ENCODE measurements at places on chromosomes 4 and X.

- no peak for DNase-seq
Observed at GRCh38 chr4:159503236-159504008, 400.5 kb downstream of the RAPGEF2 start.

DNA sequence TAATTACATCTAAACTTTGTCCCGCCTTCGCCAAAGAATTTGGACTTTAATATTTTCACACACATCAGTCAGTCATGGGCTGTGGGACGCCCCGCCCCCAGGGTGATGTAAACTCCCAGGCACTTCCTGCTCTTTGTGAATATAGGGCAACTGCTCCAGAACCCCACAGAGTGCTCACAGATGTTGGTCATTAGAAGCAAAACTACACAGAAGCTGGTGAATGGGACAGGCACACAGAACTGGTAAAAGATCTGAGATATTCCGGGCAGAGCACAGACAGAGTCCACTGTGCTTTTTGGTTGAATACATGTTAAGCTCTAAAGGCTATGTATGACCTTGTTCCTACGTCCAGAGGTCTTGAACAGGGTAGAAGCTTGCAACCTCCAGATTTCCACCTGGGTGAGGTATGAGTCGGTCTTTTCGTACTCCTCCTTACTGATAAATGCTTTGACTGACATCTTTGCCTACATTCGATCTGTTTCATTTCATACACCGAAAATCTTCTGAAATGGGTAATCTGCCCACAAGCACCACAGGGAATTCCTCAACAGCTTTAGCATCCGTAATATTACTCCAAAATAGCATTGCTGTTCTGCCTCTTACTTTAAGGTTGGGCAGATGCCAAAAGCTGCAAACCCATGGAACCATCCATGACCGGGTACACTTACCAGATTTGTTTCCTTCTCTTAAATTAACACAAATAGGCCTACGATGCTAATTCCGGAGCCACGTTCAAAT is 144.6 kb downstream of the AMELX start:
- DNase-seq, result no peak

DNA sequence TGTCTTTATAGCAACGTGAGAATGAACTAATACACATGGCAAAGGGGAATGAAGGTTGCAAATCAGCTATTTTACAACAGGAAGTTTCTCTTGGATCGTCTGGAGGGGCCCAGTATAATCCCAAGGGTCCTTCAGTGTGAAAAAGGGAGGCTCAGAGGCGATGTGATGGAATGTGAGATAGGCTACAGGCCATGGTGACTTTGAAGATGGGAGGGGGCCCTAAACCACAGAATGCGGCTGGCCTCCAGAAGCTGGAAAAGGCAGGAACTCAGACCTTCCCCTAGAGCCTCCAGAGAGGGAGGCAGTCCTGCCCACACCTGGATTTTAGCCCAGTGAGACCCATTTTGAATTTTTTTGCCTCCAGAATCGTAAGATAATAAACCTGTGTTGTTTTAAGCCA is 69.4 kb upstream of the PGM2 start:
- no peak for DNase-seq

DNA sequence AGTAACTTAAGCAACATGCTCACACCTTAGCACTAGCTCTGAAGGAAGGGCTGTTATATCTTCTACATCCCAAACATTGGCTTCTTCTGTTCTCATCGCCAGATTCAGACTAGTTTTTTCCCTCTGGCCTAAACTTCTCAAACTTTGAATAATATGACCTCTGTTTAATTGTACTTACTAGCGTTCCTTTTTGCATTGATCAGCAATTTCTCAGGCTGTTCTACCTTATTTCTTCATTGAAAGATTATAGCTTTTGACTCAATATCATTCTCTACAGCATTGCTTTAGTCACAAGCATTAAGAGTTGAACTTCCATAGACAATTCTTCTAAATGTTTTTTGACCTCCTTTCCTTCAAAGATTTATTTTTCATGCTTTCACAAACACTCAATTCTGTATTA is 659.2 kb downstream of the PCDH7 start:
- no peak for DNase-seq

GRCh38 chrX:20252381-20253231 is 14.1 kb downstream of the RPS6KA3 start:
- DNase-seq, result no peak

DNA sequence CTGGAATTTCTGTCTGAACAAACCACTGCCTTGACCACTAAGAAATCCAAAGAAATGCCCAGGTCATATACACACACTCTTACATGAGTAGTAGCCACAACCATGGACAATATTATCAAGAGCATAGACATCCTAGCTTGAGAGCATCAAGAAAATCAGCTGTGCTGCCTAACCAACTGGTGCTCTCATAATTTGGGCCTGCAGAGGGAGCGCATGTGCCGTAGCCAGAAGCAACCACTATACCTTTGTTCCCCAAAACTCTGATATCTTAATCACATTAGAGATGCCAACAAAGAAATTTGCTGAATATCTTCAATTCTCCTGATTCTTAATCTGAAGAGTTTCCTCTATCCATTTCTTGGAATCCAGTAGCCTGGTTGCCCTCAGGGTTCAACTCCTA is 163.6 kb downstream of the ZNF674 start:
- DNase-seq, result no peak

- no peak for DNase-seq
Observed at GRCh38 chr4:120316416-120316815, 249.8 kb upstream of the MAD2L1 start.

DNA sequence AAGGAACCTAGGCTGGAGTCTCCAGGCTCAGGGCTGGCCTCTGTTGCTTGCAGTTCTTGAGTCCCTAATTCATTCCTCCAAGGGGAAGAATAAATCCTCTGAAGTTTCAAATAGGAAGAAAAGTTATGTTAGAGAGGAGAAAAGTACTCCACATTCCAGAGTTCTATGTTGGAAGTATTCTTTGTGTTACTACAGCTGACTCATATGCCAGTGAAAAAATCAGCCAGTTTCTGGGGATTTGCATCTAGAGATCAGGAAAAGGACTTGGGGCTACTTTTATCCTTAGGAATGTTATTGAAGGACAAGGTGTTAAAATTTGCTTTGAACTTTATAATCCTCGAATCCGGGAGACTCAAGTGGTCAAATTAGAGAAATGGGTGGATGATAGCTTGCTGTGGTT is 11.7 kb upstream of the NUDT9 start:
- DNase-seq, result no peak

GRCh38 chrX:138487866-138488265 is 223.7 kb downstream of the FGF13 start:
- no peak for DNase-seq

- DNase-seq, result no peak
Observed at GRCh38 chr4:26594371-26594770, 10.5 kb downstream of the TBC1D19 start.

DNA sequence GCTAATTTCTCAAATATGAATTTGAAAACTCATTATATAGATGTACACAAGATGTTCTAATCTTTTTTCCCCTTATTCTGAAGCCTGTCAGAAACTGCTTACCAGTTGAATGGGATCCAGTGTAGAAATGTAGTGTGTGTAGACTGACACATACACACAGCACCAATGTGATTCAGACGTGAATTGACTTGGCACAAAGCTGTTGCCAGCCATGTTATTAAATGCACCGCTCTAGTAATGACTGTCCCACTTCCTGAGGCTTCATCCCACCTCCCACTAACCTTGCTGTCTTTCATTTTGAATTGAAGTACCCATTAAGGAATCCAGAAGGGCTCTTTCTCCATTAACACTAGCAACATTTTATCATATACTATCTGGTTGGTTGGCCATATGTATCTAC is 146.6 kb downstream of the PPA2 start:
- DNase-seq, result no peak

DNA sequence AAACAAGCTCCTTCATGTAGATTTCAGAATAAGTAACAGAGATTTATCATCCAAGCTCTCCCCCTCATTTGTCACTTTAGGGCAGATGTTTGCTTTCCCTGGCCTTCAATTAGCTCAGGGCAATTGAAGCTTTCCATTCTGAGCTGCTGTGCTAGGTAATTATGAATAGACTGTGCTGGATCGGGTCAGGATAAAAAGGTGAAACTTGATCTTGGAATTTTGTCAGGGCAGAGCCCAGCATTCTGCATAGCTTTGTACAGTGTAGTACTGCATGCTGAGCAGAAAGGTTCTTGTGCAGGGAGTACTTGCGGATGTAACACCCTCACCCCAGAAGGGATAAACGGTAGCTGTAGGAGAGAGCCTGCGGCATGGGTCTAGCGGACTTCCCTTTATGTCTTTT is 64.0 kb upstream of the CLDN34 start:
- no peak for DNase-seq

- no peak for DNase-seq
Observed at GRCh38 chr4:10917566-10917965, 233.0 kb upstream of the CLNK start.
